ENCODE measurements at places on chromosomes 6 and 20.

GRCh38 chr6:119157506-119157815, 79.0 kb upstream of the FAM184A start:
- DNase-seq = no peak

DNA sequence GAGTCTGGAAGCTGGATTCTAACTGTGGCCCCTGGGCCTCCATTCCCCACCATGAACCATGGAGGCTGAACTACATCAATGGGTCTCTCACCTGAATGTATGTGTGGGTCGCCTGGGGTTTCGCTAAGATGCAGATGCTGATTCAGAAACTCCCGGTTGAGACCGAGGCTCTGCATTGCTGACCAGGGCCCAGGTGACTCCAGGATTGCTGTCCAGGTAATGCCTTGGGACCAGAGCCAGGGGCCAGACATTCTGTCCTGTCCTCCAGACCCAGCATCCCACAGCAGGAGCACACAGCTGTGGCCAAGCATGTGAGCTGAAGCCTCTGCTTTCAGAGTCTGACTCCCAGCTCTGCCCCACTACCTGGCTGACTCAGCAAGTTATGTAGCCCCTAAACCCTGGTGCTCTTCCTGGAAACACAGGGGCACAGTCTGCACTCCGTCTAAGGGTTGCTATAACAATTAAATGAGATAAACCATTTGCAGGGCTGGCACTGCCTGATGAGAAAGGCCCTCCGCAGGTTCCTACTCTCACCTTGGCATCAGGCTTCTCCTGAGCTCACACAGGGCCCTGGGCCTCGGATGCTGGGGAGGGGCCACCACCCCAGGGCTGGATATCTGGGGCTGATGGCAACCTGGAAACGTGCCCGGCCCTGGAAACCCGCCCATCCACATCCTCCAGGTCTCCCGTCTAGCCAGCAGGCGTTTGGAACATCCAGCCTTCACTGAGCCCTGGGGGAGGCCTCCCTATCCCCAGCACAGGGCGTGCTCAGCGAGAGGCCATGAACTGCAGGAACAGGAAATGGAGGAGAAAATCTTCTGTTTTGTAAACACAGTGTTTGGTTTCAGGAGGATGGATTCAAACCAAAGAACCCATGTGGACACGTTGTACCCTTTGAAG, 175.7 kb downstream of the DLL1 start:
- DNase-seq = no peak

DNA sequence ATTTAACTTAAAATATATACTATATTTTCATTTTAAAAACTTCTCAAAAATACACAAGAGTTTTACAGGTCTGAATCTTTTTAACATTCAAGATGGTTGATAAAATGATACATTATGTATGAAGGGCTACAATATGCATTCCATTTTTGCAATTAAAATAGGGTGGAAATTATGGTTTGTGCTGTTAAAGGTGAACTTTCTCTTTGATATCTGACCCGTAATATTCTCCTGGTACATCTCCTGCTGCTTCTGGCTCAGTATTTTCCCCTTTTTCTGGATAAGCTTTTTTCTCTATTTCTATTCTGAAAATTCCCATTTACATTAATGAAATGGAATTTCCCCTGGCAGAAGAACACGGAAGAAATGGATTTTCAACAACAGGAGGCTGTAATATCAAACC, 27.4 kb upstream of the LCA5 start:
- DNase-seq = no peak

DNA sequence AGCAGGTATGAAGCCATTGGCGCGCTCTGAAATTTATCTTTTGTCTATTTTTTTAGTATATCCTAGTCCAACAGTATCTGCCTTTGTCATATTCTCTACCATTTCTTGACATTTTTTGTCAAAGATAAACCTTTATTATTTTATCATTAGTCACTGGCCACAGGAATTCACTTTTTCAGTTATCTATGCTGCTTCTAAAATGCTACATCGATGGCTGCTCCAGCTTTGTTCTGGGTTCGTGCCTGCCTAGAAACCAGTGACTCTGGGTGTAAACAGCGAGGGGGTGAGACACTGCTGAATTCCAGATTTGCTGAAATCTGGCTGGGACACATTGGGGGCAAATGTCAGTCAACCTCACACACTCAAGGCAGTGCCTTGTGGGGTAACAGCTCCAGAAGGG, 193.4 kb downstream of the CDC5L start:
- no peak for DNase-seq

- DNase-seq = no peak
These were observed 59.8 kb upstream of the MYL9 start for GRCh38 chr20:36481380-36482043.

Data from T-helper 2 cell (primary cell).